ENCODE measurements at places on chromosomes 2 and 18. TPM values are rescaled to one million over a fixed set of nuclear protein-coding genes. Genes with fewer than 3 reads are reported as not detected.

GRCh38 chr2:63871864-63872263 lies 30.2 kb downstream of the UGP2 start:
- DNase-seq: no peak

GRCh38 chr2:189601043-189601442 lies 20.5 kb upstream of the SLC40A1 start:
- no peak for DNase-seq

GRCh38 chr2:66805016-66805865 lies 370.3 kb downstream of the MEIS1 start:
- no peak for DNase-seq

GRCh38 chr2:15832849-15833680 lies 107.3 kb upstream of the MYCN start:
- DNase-seq: no peak

DNA sequence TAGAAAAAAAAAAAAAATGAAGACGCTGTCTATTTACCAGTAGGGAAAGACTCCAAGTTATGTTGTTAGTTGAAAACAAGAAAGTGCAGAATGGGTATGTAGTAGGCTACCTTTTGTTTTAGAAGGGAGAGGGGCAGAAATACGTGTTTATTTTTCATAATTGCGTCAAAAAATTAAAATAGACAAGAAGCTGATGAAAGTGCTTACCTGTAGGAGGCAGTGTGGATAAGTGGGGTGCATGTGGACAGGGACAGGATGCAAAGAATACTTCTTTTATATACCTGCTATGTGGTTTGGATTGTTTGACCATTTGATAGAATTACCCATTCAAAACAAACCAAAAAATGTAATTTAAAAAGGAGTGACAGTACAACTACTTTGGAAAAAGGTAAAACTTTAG lies 3.0 kb upstream of the GCG start:
- DNase-seq: no peak

The KCNJ3 gene
- polyA plus RNA-seq: 1.1 TPM

DNA sequence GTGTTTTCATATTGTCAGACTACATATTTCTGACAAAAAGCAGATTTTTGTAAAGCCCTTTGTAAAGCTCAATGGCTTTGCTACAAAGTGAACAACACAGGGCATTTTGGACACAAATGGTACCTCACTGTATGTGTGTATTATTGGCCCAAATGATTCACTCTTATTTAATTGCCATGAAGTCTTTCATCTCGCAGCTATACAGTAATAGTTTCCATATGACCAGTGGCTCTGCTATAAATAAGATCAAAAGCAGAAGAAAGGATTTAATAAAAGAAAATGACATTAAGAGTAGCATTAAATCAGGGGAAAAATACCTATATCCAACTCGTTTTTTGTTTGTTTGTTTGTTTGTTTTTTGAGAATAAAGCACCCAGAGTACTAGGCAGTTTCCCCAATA lies 284.0 kb upstream of the CCDC68 start:
- no peak for DNase-seq

- no peak for DNase-seq
These were observed 185.3 kb downstream of the NYAP2 start for GRCh38 chr2:225584796-225585195.

The SULT1C3 gene
- polyA plus RNA-seq: not detected

DNA sequence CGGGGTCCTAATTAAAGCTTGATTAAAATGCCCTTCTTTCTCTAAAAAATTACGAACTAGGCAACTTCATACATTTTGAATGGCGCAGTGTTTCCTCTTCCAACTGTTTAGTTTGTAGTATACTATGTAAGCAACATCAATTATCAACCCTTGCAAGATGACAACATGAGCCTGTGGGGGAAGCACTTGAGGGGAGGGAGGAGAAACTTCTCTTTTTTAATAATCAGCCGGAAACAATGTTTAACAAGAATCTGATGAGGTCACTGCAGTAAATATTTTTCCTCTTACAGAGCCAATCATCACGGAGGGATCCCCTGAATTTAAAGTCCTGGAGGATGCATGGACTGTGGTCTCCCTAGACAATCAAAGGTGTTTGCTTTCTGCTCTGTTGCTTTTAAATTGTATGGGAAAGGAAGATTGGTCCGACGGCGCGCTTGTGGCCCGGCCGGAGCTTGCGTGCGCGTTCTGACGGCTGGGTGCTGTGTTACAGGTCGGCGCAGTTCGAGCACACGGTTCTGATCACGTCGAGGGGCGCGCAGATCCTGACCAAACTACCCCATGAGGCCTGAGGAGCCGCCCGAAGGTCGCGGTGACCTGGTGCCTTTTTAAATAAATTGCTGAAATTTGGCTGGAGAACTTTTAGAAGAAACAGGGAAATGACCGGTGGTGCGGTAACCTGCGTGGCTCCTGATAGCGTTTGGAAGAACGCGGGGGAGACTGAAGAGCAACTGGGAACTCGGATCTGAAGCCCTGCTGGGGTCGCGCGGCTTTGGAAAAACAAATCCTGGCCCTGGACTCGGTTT lies 5.3 kb upstream of the DLX1 start:
- DNase-seq: no peak

- DNase-seq: no peak
These were observed 146.0 kb upstream of the PGAP1 start for GRCh38 chr2:197072533-197072932.

- DNase-seq: no peak
These were observed 149.9 kb downstream of the ZNF236 start for GRCh38 chr18:76972241-76972640.

DNA sequence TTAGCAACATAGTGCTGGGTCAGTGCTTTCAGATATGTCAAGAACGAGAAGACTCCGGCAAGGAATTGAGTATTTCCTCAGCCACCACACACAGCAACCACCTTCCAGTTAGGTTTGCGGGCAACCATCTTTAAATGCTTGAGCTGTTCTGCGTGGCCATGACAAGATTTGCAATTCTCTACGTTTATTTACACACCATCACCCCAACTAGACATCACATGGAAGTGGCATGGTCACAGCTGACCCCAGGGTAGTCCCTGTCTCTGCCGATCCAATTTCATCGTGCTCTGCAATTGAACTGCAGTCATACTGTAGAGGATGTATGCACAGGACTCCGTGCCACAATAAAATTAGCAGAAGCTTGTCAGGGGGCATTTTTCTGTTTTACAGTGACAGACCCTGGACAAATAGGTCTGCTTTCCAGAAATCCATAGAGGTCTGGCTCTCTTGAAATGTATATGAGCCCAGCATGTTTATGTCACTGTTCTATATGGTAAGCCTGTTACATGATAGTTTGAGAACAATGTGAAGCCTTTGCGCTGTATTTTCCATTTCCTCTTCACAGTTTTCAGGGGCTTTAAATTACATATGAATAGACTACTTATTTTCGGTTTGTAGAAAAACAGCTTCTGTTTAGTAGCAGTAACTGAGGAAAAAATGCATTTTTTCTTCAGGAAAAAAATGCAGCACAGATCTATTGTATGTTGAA lies 605.2 kb downstream of the NR4A2 start:
- DNase-seq: no peak

- peak; percentile 53 for DNase-seq
These were observed 65.1 kb upstream of the MAPRE2 start for GRCh38 chr18:34976123-34976522.

DNA sequence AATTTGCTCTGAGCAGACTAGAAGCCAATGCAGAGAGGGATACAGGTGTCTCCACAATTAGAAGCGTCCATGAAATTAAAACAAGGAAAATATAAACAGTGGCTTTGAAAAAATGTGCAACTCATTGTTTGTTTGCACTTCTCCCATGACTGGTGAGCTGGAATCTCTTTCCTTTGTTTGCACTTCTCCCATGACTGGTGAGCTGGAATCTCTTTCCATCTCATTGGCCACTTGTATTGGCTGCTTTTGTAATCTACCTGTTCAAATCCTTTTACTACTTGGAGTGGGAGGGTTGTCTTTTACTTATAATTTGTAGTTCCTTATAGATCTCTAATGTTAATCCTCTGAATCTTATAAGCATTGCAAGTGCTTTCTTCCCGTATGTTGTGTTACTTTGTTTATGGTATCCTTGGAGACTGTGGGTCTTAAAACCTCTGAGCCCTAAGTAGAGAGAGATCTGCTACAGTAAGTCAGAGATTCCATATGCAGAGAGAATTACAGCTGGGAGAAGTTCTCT lies 94.1 kb downstream of the RTN4 start:
- DNase-seq: no peak

All from muscle of arm (tissue), 14 donors.